ENCODE measurements at places on chromosomes 7 and 10.

DNA sequence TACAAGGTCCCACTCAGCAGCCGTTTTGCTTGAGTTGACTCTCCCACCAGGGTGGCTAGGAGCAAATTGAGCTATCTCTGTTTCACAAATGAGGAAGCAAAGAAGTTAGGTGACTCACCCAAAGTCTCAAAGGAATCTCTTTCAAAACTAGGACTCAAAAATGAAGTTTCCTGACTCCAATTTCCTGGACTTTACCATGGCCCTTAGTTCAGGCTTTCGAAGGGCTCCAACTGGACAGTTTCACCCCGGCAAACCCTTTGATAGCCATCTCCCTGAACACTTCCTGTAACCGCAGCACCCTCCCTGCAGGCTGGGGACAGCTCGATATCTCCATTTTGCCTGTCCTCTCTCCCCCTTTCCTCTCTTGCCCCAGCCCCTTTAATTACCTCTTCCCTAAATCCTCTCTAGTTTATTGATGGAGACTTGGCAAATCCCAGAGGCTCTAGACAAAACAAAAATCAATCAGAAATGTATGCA is 4.7 kb upstream of the AFAP1L2 start:
- no peak for DNase-seq

DNA sequence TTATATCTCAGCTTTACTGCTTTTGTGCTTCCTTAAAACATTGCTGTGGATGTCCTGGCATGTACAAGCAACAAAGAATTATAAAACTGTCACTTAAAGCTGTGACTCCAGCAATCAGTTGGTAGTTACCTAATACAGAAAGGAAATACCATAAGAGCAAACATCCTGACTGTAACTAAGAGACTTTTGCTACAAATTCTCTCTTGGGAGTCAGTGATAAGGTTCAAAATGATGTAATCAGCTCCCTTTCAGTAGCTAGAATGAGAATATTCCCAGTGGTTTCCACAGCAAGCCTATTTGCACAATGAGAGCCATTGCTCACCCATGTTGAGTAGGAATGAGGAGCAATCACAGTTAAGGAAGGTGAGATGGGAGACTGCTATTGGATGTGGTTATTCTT is 7.6 kb downstream of the PNLIPRP1 start:
- DNase-seq = no peak

GRCh38 chr7:129969881-129970446 is 17.2 kb upstream of the UBE2H start:
- DNase-seq = no peak

DNA sequence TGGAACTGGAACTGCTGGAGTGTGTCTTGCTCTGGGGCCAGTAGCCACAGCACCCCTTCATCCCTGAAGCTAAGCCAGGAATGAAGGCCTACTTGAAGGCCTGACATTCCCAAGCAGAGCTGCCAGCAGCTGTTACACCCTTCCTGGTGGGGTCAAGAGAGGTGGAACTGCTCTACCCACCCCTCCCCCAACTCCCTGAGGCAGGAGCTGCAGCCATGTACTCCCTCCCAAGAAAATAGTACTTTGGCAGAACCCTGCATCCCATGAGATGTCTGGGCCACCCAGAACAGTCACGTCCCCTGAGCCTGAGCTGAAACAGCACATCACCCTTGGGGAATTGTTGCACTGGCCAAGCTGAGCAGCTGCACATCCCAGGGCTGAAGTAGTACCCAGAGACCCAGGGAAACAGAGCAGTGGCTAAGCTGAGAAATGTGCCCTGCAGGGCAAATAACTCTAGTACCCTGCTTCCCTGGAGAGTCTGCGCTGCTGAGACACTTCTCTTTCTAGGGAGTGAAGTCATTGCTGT is 63.4 kb upstream of the PLA2G12B start:
- no peak for DNase-seq

DNA sequence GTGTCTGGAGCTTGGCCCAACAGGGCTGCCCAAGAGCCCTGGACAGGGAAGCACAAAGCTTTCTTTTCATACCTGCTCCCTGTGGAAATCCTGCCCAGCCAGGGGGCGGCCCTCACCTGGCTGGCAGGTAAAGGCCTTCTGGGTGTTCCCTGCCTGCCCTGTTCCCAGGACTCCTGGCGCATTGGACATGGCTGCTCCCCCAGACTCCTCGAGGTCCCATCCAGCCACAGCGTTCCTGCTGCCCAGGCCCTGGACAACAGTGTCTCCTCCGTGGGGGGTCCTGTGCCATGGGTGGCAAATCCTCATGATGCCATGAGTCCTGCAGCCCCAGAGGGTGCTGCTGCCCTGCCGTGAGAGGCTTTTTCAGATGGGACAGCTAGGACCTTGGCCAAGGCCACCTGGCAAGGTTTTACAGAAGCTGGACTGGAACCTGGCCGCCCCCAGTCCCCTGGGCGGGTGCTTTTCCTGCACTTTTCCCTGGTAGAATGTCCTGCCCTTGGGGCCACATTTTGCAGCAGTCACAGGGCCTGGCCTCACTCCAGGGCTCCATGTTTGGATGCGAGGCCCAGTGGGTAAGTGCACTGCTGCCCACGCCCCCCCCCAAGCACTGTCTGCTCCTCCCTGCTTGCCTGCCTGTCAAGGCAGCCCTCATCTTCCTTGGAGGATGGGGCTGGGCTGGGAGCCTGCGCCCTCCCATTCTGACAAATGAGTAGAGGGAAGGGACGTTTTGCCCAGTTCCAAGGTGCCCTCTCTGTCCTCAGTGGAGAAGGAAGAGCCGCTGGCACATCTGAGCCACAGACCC is 60.7 kb downstream of the LHPP start:
- no peak for DNase-seq

DNA sequence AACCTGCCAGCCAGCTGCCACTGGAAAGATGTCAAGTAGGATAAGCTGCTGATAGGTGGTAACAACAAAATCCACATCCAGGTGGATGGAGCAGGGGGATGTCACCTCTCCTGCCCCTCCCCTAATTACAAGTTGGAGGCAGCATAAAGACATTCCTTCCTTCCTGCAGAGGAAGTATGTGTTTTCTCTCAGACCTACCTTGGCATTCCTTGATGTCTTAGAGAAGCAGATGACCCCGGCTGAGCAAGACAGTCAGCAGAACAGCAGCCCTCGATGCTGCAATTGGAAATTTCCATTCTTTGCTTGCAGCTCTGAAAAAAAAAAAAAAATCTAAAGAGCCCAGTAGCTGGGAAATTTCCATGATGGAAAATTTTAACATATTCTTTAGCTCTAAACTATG is 137.5 kb upstream of the MKLN1 start:
- DNase-seq = no peak

- DNase-seq = no peak
These were observed 88.4 kb downstream of the POLR1F start for GRCh38 chr7:19620470-19620869.

- DNase-seq = no peak
These were observed 167.5 kb upstream of the PODXL start for GRCh38 chr7:131723926-131724325.

GRCh38 chr7:108099713-108100112 is 30.4 kb downstream of the LAMB4 start:
- no peak for DNase-seq

DNA sequence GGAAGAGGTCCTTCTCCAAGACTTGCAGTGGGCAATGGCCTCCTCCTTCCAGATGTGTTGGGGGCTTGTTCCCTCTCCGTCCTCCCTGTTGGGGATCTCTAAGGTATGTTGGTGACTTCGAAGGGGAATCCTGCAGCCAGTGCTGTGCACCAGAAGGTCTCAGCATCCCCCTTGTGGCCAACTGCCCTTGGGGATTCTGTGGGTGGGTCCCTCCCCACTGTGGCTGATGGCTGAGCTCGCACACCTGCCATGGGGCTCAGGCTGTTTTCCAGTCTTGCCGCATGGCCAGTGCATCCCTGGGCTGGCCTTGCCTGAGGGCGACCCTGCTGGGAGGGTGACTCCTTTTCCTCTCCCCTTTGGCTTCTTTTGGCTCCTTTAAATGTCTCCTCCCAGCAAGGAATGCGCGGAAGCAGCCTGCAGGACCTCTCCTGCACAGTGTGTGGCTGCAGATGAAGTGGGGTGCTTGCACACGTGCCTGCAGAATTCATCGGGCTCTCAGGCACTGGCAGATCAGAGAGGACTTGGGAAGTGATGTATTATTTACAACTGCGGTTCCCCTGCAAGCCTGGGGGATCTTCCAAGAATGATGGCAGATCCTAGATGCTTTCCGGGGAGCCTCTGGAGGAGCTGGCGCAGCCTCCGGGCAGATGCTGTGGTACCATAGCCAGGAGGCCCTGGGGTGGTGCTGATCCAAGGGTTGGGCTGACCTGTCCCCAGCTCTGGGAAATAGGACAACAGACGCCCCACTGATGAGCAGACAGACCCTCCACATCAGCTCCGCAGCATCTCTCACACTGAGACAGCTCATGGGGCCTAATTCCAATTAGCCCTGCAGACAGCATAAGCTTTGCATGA is 410.0 kb downstream of the TCERG1L start:
- no peak for DNase-seq

- no peak for DNase-seq
These were observed 4.6 kb downstream of the HSPA12A start for GRCh38 chr10:116737627-116738327.

DNA sequence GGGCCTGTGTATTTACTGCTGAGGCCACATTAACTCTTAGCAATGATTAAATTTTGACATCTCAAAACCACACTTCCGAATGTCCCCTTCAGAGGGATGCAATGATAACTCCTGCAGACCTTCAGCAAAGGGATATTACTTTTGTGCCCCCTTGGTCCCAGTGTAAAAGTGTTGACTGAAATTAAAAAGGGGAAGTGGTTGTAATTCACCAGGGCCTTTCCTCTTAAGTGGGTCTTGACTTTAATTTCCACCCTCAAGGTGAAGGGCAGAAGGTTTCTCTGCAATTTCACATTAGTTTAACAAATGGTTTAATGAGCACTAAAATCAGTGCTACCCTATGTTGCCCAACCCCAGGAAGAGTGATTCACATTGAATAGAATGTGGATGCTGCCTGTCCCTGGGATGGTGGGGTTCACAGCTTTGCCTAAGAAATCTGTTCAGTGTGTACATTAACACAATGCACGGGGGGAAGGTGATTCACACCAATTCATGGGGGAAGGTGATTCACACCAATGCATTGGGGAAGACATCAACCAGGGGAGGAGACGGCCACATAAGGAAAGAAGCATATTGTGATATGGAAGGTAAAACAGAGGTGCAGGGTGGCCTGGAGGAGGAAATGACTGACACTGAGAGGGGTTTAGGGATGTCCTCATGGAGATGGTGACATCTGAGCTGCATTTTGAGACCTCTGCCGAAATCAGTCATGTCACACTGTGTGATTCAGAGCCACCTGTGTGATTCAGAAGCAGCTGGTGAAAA is 19.4 kb upstream of the TNS3 start:
- no peak for DNase-seq

- no peak for DNase-seq
These were observed 26.4 kb downstream of the MBL2 start for GRCh38 chr10:52746169-52746568.

DNA sequence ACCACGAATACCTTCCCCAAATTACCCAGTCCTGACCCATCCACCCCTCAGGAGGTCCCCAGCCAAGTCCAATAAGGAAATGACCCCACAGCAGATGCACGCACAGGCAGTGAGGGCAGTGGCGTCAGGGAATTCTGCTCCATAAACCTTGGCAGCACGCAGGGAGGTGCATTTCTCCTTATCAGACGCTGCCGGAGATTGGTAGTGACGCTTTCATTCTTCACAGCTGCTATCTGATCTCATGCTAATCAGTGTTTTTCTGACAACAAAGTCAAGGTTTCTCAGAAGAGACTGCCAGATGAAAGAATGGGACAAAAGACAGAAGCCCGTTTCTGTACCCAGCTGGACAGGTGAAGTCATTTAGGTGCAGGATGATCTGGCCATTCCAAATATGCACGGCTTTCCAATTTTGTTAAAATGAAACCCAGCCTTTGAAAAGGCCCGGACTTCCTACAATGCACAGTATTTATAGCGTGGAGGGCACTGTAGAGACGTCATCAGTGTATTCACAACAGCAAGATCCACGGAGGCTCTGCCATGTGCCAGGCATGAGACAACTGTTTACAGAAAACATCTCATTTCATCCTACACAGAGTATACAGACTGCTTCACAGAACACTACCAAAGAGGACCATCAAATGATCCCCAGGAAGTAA is 35.3 kb downstream of the DIP2C start:
- DNase-seq = no peak

DNA sequence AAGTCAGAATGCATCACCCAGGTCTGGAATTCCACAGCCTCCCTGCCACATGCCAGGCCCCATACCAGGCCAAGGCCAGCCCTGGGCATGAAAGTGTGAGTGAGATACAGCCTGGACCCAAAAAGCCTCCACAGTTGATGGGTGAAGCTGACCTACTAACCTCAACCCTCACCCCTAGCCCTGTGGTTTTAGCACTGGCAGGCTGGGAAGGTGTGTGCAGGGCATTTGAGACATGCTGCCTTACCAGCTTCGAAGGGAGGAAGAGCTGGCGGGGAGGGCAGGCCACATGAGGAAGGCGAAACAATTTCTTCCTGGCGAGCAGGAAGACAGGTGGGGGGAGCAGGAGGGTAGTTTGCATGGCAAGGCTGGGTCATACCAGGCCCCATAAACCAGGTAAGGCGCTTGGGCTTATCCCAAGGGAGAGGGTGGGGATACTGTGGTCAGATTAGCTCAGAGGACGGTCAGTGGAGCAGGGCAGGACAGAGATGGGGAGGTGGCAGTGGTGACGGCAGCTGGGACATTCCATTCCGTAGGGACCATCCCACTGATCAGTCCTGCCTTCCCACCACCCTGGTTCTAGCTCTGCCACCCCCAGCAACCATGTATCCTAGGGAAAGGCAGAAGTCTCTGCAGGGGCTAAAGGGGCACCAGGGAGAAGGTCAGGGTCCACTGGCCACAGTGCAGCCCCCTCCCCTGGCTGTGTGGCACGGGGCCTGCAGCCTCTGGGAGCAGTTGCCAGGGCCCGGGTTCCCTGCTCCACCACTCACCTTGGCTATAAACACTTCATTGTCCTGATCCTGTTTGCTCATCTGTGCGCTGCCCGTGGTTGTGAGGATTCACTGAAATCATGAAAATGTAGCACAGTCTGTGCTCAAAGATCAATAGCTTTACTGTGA is 155.8 kb downstream of the NRF1 start:
- no peak for DNase-seq

DNA sequence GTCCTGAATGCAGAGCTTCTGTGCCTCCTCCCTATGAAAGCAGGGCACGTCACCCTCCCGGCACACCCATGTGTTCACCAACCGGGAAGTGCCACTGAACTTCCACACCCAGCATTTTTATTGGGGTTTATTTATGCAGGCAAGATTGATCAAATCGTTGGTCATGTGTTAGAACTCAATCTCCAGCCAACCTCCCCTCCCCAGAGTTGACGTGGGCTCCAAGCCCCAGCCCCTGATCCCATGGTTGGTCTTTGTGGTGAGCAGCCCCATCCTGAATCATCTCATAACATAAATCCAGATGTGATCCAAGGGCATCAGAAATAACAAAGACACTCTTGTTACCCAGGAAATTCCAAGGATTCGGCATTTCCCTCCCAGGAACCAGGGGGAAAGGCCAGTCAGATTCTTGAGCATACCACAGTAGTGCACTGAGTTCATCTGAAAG is 151.2 kb downstream of the TPST1 start:
- no peak for DNase-seq

- DNase-seq = no peak
These were observed 448.5 kb downstream of the XPNPEP1 start for GRCh38 chr10:109474812-109475211.

GRCh38 chr7:68381731-68382130 is 1216.5 kb upstream of the AUTS2 start:
- DNase-seq = no peak

Measured in CD4-positive, alpha-beta T cell (primary cell).